ENCODE measurements at places on chromosomes 1 and 21.

DNA sequence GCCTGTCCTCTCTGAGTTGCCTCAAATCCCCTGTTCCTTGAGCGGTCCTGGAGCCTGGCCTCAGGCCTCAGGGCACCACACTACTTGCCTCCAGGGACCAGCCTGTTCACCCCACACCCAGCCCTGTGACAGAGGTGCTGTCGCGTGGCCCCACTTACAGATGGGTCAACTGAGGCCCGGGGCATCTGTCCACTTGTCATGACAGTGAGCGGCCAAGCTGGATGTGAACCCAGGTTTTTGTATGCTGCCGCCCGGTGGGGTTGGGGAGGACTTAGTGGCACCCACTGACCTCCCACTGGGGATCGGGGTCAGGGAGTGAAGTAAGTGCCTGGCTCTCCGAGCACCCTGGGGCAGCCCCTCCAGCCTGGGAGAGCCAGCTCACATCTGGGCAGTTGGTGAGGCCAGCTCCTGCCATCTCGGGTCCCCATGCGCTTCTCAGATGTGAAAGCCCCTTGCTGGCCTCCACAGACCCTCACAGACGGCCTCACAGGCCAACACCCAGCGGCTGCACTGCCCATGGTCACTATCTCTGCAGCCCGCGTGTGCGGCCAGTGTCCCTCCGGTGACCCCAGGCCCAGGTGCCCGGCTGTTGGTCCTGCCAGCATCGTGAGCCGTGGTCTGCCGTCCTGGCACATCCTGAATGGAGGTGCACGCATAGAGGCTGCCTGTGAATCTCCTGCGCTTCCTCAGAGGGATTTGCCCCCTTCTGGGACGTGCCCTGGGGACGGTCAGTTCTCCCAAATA is 9.3 kb upstream of the FAAP20 start:
- no peak for DNase-seq

DNA sequence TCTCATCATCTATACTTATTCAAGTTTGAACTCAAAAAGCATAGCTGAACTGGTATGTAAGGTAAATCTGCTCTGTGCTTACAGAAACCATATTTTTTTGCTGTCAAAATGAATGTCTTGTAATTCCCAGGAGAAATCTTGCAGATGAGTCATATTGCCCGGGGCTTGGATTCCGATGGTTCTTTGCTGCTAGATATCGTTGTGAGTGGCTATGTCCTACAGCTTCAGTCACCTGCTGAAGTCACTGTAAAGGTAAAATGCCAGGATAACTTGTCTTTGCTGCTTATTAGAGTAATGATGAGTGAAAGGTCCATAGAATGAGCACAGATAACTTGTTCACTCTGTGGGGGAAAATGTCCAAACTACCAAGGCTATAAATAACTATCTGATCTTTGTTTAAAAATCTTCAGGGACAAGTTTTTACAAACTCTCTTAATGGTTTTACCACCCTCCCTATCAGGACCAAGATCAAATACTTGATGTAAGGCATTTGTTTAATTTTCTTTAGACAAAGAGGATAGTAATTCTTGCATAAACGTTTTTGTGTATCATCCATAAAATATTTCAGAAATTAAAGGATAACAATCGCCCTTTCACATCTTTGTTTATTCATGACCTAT is 222.3 kb downstream of the TPR start:
- DNase-seq = no peak

GRCh38 chr1:51753969-51754368 is 124.6 kb downstream of the NRDC start:
- DNase-seq = no peak

GRCh38 chr1:201396861-201397464 is 2.2 kb downstream of the LAD1 start:
- DNase-seq = peak; percentile 87

DNA sequence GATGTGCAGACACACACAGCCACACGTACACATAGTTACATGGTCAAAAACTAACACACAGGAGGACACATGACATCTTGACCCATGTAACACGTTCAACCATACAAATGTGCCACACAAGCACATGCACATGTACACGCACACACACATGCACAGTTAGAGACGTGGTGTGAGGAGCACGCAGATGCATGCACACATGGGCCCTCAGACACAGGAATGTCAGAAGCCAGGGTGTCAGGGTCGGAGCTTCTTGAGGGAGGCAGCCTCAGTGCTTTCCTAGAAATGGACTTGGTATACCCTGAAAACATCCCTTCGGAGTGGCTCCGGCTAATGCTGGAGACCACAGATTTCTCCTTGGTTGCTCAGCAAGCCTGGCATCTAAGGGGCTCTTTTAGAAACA is 114.3 kb downstream of the DMRTB1 start:
- DNase-seq = no peak

- DNase-seq = no peak
Measured at GRCh38 chr1:210857705-210858104, 276.2 kb downstream of the KCNH1 start.

- no peak for DNase-seq
Measured at GRCh38 chr1:144551107-144551542, 41.6 kb upstream of the PPIAL4F start.

- DNase-seq = no peak
Measured at GRCh38 chr21:29166323-29166722, 35.9 kb downstream of the MAP3K7CL start.

All from colonic mucosa (tissue), 4 donors.